ENCODE measurements at places on chromosomes 2 and 18. TPM values are rescaled to one million over a fixed set of nuclear protein-coding genes. Genes with fewer than 3 reads are reported as not detected.

- H3K27ac ChIP-seq = no peak overlapping the region
- H3K4me3 ChIP-seq = no peak overlapping the region
- no peaks in the 10 kb centered on the region for H3K27me3 ChIP-seq
- H3K36me3 ChIP-seq = no peaks in the 10 kb centered on the region
Measured at GRCh38 chr2:28153851-28154250, 238.8 kb upstream of the FOSL2 start.

LCT gene
- total RNA-seq = not detected

- DNase-seq = no peak
- no peak overlapping the region for H3K4me3 ChIP-seq
- no peaks in the 10 kb centered on the region for H3K4me1 ChIP-seq
- no peaks in the 10 kb centered on the region for H3K27me3 ChIP-seq
Measured at GRCh38 chr2:156019341-156019740, 313.2 kb downstream of the NR4A2 start.

GRCh38 chr2:65350651-65351056 is 81.7 kb downstream of the SPRED2 start:
- H3K27me3 ChIP-seq = no peaks in the 10 kb centered on the region
- H3K4me1 ChIP-seq = no peaks in the 10 kb centered on the region
- DNase-seq = no peak
- H3K4me3 ChIP-seq = no peak overlapping the region

GRCh38 chr2:6443061-6443823 is 422.5 kb downstream of the CMPK2 start:
- no peaks in the 10 kb centered on the region for H3K36me3 ChIP-seq
- H3K27ac ChIP-seq = no peak overlapping the region
- no peak for DNase-seq
- no peaks in the 10 kb centered on the region for H3K4me1 ChIP-seq
- no peak overlapping the region for H3K4me3 ChIP-seq
- H3K27me3 ChIP-seq = no peaks in the 10 kb centered on the region

DNA sequence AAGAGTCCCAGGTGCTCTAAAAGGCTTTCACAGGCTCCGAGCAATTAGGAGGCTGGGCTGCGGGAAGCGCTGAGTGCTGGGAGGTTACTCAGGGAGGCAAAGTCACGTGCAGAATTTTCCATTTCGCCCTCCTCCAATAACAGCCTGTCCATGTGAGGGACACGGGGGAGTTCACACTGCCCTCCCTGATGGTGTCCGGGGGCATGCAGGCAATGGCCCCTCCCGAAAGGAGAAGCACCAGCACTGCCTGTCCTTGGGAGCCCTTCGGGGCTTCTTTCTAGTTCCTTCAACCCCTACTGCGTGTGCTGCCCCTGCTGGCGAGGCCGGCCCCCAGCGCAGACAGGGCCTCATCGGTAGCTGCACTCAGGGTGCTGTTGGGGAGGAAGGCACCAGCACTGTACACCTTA is 63.1 kb upstream of the HPCAL1 start:
- DNase-seq = no peak
- H3K4me3 ChIP-seq = no peak overlapping the region
- no peak overlapping the region for H3K27ac ChIP-seq
- H3K27me3 ChIP-seq = no peaks in the 10 kb centered on the region
- H3K36me3 ChIP-seq = no peaks in the 10 kb centered on the region

- H3K4me1 ChIP-seq = no peaks in the 10 kb centered on the region
- H3K36me3 ChIP-seq = no peaks in the 10 kb centered on the region
- H3K27ac ChIP-seq = no peak overlapping the region
- H3K27me3 ChIP-seq = no peaks in the 10 kb centered on the region
- peak; percentile 12 for DNase-seq
Measured at GRCh38 chr2:109356324-109357035, 227.5 kb downstream of the SH3RF3 start.

DNA sequence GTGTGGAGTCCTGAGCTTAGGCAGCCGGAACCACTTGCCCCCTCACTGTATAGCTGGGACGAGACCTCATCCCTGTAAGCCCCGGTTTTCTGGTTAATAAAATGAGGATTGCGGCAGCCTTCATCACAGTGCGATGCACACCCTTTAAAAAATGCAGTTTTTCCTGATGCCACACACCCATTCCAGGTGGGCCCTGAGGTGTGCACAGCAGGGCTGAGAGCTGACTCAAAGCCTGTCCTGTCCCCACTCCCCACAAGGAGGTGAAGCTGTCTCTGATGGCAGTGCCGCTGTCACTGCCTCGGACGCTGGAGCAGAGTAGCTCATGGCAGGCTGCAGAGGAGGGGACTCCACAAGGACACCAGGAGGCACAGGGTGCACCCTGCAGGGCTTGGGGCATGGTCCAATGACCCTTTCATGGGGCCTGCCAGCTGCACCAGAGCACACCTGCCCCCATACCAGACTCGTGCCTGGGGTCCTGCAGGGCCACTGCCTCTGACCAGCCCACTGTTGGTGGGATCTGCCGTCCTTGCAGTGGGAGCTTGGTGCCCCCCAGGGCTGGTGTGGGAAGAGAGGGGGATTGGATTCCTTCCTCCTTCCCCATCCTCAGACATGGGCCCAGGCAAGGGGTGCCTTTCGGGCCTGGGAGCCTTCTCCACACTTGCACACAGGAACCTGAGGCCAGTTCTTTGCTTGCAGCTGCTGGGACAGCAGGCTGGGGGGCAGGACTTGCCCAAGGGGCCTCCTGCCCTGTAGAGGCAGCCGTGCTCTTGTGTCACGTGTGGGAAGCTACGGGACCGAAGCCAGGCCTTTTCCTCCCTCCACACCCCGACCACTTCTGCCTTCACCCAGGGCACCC is 22.8 kb downstream of the GPC1 start:
- H3K27me3 ChIP-seq = no peaks in the 10 kb centered on the region
- H3K4me3 ChIP-seq = no peak overlapping the region
- no peak overlapping the region for H3K27ac ChIP-seq
- H3K36me3 ChIP-seq = peaks cover 3% of the 10 kb centered on the region

DNA sequence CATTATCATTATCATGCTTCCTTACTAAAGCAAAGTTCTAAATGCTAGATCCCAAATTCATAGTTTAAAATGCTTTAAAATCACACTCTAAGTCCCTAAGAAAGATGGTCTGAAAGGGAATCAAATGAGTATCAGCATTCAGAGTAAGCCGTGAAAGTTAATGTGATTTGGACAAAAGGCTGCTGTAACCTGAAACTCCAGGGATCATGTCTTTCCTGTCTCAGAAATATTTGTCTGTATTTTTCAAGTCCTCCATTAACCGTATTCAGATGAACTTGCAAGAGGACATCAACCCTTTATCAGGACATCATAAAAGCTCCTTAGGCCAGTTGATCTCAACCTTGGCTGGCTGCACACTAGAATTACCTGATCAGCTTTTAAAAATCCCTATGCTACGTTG is 324.3 kb upstream of the PKDCC start:
- no peak for DNase-seq
- H3K4me1 ChIP-seq = no peaks in the 10 kb centered on the region
- no peak overlapping the region for H3K4me3 ChIP-seq
- H3K27me3 ChIP-seq = no peaks in the 10 kb centered on the region
- H3K27ac ChIP-seq = no peak overlapping the region

CHRNG gene
- total RNA-seq = not detected

PLA2R1 gene
- total RNA-seq = 0.70 TPM

FKBP7 gene
- total RNA-seq = 4.1 TPM

DNA sequence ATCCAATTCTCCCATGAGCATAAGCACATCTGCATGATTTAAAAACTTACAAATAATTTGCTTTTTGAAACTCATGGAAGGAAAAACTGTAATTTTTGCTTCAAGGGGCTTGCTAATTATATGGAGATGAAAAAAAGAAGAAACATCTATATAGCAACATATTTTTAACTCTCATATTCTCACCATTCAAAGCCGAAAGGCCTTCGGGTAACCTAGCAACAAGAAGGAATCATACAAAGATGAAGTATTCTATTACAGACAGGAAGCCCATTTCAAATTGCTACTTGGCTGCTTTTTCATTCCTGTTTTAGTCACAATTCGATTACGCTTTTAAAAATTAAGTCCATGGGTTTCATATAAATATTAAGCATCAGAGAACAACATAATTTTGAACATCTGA is 39.2 kb upstream of the RNU4ATAC start:
- no peak overlapping the region for H3K27ac ChIP-seq
- no peaks in the 10 kb centered on the region for H3K27me3 ChIP-seq
- no peak for DNase-seq
- H3K4me3 ChIP-seq = no peak overlapping the region

DNA sequence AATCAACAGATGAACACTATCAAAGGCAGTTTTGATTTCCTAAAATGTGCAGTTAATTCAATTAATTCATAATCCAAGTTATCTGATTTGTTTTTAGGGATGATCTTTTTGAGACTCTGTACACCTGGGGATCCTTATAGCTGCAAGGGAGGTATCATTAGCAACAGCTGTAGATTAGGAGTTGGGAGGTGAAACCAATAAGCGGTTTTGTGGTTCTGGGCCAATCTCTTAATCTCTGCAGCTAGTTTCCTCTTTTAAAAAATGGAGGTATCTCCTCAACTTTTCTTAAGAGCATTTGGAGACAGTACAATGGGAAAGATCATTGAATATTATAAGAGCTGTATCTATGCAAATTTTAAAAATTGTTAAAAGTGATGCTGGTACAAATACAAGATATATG is 126.0 kb downstream of the MC4R start:
- no peak overlapping the region for H3K4me3 ChIP-seq
- no peaks in the 10 kb centered on the region for H3K27me3 ChIP-seq
- no peak for DNase-seq
- no peaks in the 10 kb centered on the region for H3K36me3 ChIP-seq
- no peak overlapping the region for H3K27ac ChIP-seq

DNA sequence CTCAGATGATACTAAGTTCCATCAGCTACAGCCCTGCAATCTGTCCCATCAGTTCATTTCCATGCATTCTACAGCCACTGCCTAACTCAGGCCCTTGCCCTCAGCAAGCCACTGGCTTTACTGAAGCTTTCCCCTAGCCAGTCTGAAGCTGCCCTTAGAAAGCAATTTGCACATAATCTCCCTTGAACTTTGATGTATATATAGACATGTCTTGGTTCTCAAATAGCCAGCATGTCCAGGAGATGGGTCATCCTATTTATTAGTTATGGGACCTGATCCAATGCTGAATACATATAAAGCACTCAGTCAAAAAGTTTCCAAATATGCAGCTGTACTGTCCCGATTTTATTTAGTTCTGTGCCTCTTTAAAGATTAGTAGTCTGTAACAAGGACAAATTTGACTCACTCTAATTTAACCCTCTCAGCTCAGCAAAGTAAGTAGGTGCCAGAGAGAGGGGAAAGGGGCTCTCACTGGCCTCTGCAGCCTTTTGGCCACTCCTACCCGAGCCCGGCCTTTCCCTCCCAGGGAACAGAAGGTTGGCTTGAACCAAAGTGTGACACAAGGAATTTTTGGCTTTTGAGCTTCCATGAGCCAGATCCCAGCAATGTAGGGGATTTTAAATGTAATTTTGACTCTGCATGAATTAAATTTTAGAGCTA is 70.7 kb downstream of the CCDC93 start:
- H3K4me1 ChIP-seq = no peaks in the 10 kb centered on the region
- H3K36me3 ChIP-seq = peaks cover 89% of the 10 kb centered on the region
- H3K27ac ChIP-seq = no peak overlapping the region
- H3K4me3 ChIP-seq = no peak overlapping the region

ITGA6 gene
- 21.6 TPM for total RNA-seq

AQP12A gene
- not detected for total RNA-seq

METTL8 gene
- total RNA-seq = 5.2 TPM

CCDC85A gene
- total RNA-seq = 0.05 TPM

STARD6 gene
- not detected for total RNA-seq

- no peak overlapping the region for H3K4me3 ChIP-seq
- H3K36me3 ChIP-seq = no peaks in the 10 kb centered on the region
- no peak for DNase-seq
- H3K27me3 ChIP-seq = no peaks in the 10 kb centered on the region
- no peaks in the 10 kb centered on the region for H3K4me1 ChIP-seq
- no peak overlapping the region for H3K27ac ChIP-seq
Measured at GRCh38 chr2:84234103-84234502, 225.0 kb downstream of the SUCLG1 start.
